ENCODE measurements at places on chromosomes 3 and 15.

GRCh38 chr15:101526890-101527289 is 37.4 kb upstream of the PCSK6 start:
- DNase-seq: no peak

- no peak for DNase-seq
These were observed 52.4 kb downstream of the CDC25A start for GRCh38 chr3:48135552-48136495.

DNA sequence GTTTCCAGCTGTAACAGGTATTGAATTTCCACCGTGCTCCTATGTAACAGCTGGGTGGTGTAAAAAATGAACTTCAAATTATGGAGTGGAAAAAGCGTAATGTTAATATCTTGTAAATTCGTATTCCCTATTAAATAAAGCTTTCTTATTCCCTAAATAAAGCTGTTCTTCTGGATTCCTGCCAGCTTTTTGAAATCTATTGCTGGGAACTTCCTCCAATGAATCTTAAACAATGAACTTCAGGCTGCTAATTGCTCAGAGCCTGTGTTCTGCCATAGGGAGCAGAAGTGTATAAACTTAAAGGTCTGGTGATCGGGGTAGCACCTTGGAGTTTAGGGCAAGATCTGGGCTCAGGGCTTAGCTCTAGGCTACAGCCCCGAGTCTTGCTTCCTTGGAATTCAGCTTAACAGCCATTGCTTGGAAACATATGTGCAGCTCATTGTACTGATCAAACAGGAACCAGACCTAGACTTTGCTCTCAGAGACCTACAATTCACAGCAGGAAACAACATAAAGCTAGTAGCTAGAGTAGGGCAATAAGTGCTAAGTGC is 1.4 kb downstream of the ARL14 start:
- DNase-seq: no peak

- no peak for DNase-seq
These were observed 11.8 kb downstream of the SAMD7 start for GRCh38 chr3:169923189-169923588.

GRCh38 chr3:28110869-28111268 is 130.6 kb upstream of the CMC1 start:
- DNase-seq: no peak

DNA sequence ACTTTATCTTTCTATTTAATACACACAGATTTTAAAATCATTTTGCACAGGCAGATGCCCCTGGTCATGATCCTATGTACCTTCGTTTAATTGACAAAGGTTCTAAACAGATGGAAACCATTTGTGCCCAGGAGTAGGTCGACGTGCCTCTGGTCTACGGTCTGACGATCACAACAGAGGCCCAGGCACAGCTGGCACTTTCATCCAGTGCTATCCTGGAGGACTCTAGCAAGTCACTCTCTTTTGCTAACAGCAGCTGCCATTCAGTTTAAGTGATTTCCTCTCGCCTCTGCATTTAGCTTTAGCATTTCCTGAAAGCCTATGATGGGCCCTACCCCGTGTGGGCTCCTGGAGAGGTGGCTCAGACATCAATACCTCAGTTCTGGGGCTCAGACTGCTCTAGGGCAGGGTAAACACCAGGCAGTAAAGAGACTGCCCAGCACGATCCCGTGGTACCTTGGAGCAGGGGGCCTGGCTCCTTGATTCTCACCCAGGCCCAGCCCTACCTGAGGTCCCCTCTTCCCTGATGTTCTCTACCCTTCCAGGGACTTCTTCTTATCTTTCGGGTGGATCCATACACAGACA is 83.2 kb upstream of the SNRPA1 start:
- DNase-seq: no peak

DNA sequence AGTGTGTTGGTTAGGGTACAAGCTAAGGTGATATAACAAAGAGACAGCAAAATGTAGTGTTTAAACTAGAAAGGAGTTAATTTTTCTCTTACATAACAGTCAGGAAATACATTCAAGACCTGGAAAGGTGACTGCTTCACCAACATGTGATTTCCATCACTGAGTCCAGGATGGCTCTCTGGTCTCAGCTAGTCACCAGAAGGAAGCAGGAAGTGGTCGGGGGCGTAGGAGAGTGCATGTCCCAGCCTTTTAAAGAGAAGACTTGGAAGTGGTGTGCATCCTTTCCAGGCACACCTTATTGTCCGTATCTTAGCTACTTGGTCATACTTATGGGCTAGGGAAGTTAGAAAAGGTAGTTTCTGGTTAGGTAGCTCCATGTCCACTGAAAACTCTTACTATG is 11.1 kb upstream of the UBE2Q2 start:
- DNase-seq: no peak

DNA sequence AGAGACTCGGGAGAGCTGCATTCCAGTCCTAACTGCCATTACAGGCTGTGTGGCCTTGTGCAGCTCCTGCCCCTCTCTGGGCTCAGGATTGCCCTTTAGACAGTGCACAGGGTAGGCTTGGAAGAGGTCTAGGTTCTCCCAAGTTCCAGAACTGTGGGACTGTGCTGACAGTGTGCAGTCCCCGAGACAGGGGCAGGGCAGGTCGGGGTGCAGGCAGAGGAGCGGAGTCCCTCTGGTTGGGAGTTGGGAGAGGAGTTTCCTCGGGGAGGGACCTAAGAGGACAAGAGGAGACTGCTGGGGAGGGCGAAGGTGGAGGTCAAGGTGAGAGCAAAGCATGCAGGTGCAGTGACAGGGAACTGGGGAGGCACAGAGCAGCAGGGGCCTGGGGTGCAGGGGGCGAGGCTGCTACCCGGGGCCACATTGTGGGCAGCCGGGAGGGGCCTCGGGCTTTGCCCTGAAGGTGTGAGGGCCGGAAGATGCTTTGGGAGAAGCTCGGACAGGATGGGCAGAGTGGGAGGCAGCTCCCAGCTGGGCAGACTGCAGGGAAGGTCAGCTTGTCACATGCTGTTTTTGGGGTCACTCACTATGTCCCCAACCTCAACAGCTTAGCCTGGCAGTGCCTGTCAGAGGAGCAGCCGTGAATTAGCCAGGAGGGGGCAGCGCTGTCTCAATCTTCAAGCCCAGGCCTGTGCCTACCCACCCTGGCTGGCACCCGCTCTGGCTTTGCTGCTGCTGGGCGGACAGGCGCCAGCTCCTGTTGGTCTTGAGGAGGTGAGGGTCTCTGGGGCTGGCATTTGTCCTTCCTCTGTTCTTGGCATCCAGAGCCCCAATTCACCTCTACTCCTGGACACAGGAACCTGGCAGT is 15.4 kb upstream of the CSPG4 start:
- DNase-seq: no peak

- no peak for DNase-seq
These were observed 176.6 kb downstream of the IL20RB start for GRCh38 chr3:137134431-137134830.

GRCh38 chr15:96253006-96253747 is 77.3 kb upstream of the NR2F2 start:
- no peak for DNase-seq

- DNase-seq: no peak
These were observed 167.5 kb downstream of the GOLGA6L4 start for GRCh38 chr15:84402856-84403608.

DNA sequence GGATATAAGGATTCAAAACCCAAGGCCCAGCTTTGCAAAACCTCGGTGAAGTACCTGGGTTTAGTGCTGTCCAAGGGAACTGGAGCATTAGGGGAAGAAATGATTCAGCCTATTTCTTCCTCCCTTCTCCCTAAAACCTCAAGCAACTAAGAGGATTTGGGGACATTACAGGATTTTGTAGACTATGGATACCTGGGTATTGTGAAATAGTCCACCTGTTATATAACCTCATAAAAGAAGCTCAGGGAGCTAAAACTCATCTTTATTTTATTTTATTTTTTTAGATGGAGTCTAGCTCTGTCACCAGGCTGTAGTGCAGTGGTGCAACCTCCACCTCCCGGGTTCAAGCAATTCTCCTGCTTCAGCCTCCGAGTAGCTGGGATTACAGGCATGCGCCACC is 8.7 kb upstream of the SMCO1 start:
- no peak for DNase-seq

All from fibroblast of skin of left biceps (primary cell).